ENCODE measurements at places on chromosomes 5 and 9. TPM values are rescaled to one million over a fixed set of nuclear protein-coding genes. Genes with fewer than 3 reads are reported as not detected.

DNA sequence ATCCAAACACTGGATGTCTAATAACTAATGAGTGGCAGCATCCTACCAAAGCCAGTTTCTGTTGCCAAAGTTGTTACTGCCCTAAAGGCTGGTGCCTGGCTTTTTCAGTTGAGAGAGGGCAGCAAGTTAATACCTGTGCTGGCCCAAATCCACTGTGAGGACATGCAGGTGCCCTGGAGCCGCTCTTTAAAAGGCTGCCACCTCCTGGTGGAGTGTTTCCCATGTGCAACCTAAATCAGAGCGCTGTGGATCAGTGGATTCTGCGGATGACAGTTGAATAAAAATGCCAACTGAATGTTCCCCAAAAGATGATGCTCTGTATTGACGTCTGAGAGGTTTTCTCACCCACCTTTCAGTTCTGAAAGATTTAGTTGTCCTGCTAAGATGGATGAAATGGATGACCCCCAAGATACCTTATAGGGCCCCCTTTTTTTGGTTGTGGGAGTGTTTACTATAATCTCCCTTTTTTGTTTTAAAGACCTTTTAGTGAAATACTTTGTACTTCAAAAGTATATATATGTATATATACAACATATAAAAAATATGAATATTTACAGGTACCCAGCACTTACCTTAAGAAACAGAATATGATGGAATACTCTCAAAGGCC is 146.4 kb downstream of the EGFLAM start:
- no peak for DNase-seq

DNA sequence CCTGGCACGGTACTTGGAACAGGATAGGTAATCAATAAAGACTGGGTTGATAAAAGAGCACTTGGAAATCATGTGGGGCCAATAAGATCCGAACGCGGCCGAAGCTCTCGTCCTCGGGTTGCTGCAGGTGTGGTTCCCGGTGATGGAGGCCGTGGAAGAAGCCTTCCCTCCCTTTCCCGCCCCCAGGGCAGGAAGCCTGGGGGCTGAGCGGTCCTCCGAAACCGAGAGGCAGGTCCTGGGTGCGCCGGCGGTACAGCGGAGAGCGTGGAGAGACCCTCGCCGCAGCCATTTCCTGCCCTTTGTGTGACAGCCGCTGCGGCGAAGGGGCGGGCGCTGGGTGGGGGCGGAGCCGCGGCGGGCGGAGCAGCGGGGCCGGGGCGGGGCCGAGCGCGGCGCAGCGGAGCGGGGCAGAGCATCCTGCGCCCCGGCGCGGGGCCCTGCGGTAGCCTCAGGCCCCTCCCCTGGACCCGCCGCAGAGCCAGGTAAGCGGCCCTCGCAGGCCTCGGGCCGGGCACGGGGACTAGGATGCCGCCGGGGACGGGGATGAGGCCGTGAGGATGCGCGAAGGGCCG is at the start of gene CYFIP2:
Gene CYFIP2 (plus strand): TSS at position 410 of the 572 bp plus-strand sequence. CDS start 19,239 bp downstream, outside the sequence.
- DNase-seq, result peak; percentile 87

- DNase-seq, result peak; percentile 56
Measured at GRCh38 chr9:893843-894420, 52.4 kb downstream of the DMRT1 start.

DNA sequence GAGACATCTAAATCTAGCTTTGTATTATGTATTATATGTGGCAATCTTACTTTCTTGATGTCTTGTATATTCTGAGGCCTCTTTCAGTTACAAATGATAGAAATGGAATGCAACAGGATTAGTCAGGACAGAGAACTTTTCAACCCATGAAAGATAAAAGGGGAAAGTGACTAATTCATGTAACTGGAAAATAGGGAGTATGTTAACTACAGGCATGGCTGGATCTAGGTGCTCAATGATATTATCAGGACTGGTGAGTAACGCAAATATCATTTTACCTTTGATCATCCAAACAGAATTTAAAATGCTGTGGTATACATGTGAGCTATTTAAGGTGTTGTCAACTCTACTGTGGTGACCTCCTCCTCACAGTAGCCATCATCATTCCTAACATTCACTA is 215.7 kb upstream of the GLRA1 start:
- DNase-seq, result no peak

- DNase-seq, result peak; percentile 60
Measured at GRCh38 chr9:83304686-83305085, 233.5 kb downstream of the FRMD3 start.

DNA sequence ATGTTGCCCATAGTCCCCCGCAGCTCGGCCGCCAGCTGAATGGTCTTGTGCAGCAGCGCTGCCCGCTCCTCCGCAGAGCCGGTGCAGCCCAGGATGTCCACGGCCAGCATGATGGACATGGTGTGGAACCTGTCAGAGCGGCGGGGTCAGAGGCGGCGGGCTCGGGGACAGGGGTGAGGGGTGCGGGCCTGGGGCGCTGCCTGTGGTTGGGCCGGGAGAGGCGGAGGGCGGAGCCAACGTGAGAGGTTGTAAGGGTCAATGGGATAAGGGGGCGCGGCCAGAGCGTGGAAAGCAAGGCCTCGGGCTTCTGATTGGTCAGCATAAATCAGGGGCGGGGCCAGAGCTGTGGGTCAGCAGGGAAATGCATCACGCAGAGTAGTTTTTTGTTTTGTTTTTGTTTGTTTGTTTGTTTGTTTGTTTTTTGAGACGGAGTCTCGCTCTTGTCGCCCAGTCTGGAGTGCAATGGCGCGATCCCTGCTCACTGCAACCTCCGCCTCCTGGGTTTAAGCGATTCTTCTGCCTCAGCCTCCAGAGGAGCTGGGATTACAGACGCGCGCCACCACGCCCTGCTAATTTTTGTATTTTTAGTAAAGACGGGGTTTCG is 6.8 kb upstream of the TOR2A start:
- DNase-seq, result peak; percentile 91

DNA sequence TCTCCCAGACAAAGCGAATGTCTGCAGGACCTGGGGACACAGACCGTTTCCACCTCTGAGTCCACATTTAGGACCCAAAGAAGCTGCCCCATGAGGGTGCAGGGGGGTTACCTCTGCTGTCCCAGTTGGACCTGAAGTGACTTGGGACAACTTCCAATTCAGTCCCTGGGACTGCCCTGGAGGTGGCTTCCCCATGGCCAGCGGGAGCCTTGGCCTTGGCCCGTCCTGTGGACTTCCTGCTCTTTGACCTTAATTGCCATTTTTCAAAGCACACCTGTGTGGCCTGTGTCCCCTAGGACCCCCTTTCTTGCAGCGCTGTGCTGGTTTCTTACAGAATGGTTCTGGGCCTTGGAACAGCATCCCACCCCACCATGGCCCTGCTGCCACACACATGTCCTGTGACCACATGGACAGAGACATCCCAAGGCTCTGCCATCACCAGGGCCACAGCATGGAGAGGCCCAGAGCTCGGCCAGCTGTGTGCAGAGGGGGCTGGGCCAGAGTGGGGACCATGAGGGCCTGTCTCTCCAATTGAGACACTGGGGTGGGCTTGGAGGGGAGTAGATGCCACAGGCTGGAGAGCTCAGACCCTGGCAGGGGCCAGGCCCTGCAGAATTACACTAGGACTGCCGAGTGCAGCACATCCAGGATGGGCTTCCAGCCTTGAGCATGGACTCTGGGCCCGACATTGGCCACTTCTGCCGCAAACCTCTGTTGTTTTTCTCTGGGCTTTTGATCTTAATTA is 45.8 kb downstream of the SECISBP2 start:
- DNase-seq, result no peak

GRCh38 chr5:109589986-109590385 is 99.7 kb upstream of the MAN2A1 start:
- DNase-seq, result no peak

DNA sequence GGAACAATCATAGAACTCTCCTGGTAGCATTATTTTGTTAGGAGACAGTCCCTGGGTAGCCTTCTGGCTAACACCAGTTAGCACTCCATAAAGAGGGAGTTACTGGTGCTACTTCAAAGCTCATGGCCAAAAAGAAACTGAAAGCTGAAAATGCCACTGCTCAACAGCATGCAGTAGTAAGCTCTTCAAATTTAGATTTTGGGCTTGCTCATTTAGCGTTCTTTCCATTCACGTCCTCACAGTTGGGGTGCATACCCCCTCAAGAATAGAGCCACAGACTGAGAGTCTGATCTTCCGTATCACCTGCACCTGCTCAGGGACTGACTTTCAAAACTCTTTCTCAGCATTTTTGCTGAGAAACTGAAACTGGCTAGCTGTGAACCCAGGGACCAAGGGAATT is 24.7 kb downstream of the NTRK2 start:
- no peak for DNase-seq

- DNase-seq, result no peak
Measured at GRCh38 chr9:14245901-14246525, 67.9 kb downstream of the NFIB start.

- no peak for DNase-seq
Measured at GRCh38 chr9:437574-438001, 222.9 kb downstream of the DOCK8 start.

GRCh38 chr9:136108648-136109266 is 9.9 kb downstream of the TMEM250 start:
- DNase-seq, result no peak

- peak; percentile 11 for DNase-seq
Measured at GRCh38 chr5:1182360-1182632, 19.1 kb upstream of the SLC6A19 start.

DNA sequence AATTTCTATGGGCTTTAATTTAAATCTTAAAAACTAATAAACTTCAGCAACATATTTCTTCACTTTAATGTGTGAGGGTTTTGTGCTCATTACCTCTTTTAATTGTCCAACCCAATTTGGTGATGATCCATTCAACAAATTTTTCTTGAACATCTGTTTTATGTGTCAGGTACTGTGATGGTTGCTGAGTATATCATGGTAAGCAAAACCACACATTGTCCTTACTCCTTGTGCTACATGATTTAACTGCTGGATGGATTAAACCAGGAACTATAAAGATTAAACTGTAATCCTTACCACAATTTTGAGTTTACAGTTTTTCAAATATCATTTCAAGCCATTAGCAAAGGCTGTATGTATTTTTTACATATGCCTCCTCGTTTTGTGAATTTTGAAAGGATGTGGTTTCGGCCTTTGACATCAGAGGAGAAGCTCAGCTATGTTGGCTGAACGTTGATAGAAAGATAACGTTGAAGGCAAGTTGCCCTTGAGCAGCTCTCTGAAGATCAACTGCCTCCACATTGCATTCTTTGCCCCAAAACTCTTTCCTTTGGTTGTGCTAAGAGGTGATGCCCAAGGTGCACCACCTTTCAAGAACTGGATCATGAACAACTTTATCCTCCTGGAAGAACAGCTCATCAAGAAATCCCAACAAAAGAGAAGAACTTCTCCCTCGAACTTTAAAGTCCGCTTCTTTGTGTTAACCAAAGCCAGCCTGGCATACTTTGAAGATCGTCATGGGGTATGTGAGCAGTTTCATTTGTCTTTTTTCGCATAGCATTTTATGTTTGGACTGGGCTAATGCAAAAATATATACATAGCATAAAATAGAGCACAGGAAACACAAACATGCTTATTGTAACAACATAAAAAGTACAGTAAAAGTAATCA is at the start of gene ITK:
Gene ITK (plus strand): TSS at position 467 of the 891 bp plus-strand sequence. CDS start 138 bp downstream, at position 605.
- no peak for DNase-seq

GRCh38 chr5:62268792-62269191 is 37.2 kb upstream of the KIF2A start:
- no peak for DNase-seq

DNA sequence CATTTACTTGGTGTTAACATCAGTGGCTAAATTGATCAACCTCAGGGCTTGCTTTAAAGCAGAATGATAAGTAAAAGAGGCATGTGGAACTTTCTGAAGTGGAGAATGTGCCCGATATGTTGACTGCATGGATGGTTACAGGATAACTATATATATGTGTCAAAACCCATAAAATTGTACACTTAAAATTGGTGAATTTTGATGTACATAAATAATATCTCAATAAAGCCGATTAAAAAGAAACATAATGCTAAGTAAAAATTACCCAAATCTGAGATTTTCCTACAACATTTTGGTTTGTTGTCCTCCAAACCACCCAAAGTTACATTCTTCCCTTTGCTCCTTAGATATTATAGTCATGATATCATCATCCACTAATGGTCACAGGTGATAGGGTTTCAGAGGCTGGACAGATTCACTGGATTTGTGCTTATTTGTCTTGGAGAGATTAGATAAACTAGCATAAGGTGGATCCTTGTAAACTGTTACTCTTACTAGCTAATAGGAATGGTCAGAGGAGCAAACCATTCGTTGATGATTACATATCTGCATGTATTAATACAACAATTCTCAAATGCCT is 119.7 kb upstream of the RPS23 start:
- DNase-seq, result no peak

DNA sequence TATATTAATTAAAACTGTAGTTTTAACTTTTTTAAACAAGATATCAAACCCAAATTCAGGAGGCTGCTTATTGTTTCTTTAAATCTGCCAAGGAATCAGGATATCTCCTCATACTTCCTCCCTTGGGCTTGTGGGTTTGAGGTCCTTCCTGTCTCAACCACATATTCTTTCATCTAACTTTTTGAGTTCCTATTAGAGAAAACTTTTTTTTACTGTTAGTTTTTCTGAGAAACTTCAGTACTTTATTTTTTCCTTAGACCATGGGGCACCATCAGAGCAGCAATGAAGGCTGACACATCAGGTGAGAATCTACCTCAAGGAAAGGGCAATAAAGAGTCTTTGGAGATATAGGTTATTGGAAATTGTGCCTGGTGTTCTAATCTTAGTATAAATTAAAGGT is 56.7 kb downstream of the TSSK1B start:
- no peak for DNase-seq

NMUR2 gene
- total RNA-seq, result not detected

KCNT1 gene
- 0.76 TPM for total RNA-seq

BSPRY gene
- total RNA-seq, result not detected

BRINP1 gene
- 14.0 TPM for total RNA-seq

HRH2 gene
- total RNA-seq, result not detected

SLC2A8 gene
- total RNA-seq, result 30.6 TPM

BHMT gene
- 20.4 TPM for total RNA-seq

RNF224 gene
- 0.39 TPM for total RNA-seq

SCGB3A2 gene
- 1.2 TPM for total RNA-seq

UAP1L1 gene
- total RNA-seq, result 5.1 TPM

DOCK8 gene
- 0.22 TPM for total RNA-seq

ZNG1E gene
- total RNA-seq, result 49.1 TPM

IFNA21 gene
- not detected for total RNA-seq

ADAMTS16 gene
- 4.8 TPM for total RNA-seq

CATSPER3 gene
- total RNA-seq, result 0.54 TPM

OR1B1 gene
- not detected for total RNA-seq
